HepG2 (cell line): ENCODE measurements at places on chromosomes 3 and 15. TPM values are rescaled to one million over a fixed set of nuclear protein-coding genes. Genes with fewer than 3 reads are reported as not detected.

The CRELD1 gene
- 61.9 and 75.9 TPM in 2 replicates for polyA plus RNA-seq

The RRP9 gene
- polyA plus RNA-seq, result 14.8 and 18.4 TPM in 2 replicates

The TRIM71 gene
- polyA plus RNA-seq, result 21.1 and 21.7 TPM in 2 replicates

The KNG1 gene
- polyA plus RNA-seq, result 6.5 and 8.1 TPM in 2 replicates

The ACKR4 gene
- polyA plus RNA-seq, result 0.07 and 0.16 TPM in 2 replicates

The IGF2BP2 gene
- polyA plus RNA-seq, result 6.5 and 9.5 TPM in 2 replicates

DNA sequence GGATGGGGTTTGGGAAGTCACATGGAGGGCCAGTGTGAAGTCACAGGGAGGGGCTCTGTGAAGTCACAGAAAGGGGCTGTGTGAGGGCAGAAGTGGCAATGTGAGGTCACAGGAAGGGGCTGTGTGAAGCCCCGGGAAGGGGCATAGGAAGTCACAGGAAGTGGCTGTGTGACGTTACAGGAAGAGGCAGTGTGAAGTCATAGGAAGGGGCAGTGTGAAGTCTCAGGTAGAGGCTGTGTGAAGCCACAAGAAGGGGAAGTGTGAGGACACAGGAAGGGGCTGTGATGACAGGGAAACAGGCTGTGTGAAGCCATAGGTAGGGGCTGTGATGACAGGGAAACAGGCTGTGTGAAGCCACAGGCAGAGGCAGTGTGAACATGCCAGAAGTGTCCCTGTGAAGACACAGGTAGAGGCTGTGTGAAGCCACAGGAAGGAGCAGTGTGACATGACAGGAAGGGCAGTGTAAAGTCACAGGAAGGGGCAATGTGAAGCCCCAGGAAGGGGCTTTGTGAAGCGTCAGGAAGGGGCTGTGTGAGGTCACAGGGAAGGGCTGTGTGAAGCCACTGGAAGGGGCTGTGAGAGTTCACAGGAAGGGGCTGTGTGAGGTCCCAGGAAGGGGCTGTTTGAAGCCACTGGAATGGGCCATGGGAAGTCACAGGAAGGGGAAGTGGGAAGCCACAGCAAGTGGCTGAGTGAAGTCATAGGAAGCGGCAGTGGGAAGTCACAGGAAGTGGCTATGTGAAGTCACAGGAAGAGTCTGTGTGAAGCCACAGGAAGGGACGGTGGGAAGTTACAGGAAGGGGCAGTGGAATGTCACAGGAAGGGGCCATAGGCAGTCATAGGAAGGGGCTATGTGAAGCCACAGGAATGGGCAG lies 37.1 kb downstream of the GASK1A start:
- H3K27ac ChIP-seq, result no peak overlapping the region
- H3K4me1 ChIP-seq, result no peaks in the 10 kb centered on the region
- peaks cover 5% of the 10 kb centered on the region; the same call in 1 of the 3 replicates for H3K27me3 ChIP-seq
- H3K36me3 ChIP-seq, result no peaks in the 10 kb centered on the region

DNA sequence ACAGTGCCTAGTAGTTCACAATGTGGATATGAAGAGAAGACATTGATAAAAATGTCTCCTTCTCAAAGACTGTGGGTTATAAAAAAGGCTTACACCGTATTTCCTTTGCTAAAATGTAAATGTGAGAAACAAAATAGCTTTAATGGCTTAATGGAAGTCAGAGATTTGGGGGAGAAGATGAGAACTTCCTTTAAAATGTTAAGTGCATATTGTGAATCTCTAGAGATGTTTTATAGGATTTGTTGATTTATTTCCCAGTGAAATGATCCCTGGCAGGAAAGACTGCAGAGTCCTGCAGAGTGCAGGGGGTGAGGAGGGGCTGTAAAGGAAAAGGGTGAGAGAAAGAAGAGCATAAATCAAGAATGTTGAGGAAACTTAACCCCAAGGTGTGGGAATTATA lies 305.1 kb downstream of the GAP43 start:
- H3K36me3 ChIP-seq, result no peaks in the 10 kb centered on the region
- no peak overlapping the region for H3K27ac ChIP-seq
- no peaks in the 10 kb centered on the region for H3K4me1 ChIP-seq
- no peaks in the 10 kb centered on the region; the same call in 1 of the 2 replicates for H3K27me3 ChIP-seq

DNA sequence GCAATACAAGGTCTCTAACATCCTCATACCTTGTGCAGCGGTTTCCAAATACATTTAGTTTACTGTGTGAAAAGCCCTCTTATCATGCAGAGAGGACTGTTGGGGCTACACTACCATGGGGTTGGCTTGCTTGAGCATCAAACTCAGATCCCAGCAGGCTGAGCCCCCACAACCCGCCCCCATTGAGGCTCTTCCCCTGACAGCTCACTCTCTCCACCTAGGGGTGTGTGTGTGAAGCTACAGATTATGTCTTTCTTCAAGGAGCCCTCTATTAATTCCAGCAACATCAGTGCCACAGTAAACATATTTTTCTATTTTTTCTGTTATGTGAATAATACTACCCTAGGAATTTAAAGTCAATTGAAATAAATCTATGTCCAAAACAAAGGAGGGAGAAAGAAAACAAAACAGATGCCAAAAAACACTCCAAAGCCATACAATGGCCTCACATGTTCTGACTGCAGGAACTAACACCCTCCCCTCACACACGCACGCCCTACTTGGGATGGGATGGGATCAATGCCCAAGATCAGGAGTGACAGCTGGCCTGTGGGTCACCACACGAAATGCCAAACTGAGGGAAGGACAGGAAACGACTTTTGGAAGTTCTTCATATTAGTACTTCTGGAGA lies 14.7 kb downstream of the TM4SF4 start:
- H3K27me3 ChIP-seq, result no peaks in the 10 kb centered on the region
- no peak for DNase-seq
- peaks cover 27% of the 10 kb centered on the region for H3K4me1 ChIP-seq
- H3K27ac ChIP-seq, result no peak overlapping the region
- H3K36me3 ChIP-seq, result no peaks in the 10 kb centered on the region

DNA sequence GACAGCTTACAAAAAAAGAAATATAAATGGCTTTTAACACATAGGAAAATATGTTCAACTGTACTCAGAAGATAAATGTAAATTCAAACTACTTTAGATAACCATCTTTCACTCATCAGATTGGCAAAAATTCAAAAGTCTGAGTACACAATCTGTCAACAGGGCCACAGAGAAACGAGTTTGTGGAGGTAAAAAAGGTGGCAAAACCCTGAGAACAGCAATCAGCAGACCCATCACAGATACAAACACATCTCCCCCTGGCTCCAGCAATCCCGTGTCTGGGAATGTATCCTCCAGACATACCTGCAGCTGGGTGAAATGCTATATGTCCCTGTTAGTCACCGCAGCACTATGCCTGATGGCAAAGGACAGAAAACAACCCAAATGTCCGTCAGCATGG lies 149.5 kb downstream of the OSBPL10 start:
- H3K36me3 ChIP-seq, result peaks cover 4% of the 10 kb centered on the region; the same call in 1 of the 2 replicates
- no peak for DNase-seq
- no peaks in the 10 kb centered on the region for H3K4me1 ChIP-seq

DNA sequence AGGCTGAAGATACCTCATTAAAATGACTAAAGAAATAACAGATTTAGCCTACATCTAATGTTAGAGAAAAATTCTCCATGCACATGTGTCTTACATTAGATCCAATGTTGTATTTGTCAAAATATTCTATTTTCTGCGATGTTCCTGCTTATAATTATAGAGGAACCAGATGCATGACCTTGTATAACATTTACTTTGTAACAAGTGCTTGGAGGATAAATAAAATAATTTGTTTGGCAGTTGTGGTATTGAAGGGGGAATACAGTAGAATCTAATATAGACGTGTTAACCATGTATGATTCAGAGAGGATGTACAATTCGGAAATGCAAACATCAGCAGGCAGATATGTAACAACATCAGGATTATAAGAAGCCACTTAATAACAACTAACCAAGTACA lies 922.2 kb downstream of the TUSC7 start:
- no peaks in the 10 kb centered on the region for H3K4me1 ChIP-seq
- DNase-seq, result no peak
- no peak overlapping the region for H3K4me3 ChIP-seq
- no peak overlapping the region for H3K27ac ChIP-seq

DNA sequence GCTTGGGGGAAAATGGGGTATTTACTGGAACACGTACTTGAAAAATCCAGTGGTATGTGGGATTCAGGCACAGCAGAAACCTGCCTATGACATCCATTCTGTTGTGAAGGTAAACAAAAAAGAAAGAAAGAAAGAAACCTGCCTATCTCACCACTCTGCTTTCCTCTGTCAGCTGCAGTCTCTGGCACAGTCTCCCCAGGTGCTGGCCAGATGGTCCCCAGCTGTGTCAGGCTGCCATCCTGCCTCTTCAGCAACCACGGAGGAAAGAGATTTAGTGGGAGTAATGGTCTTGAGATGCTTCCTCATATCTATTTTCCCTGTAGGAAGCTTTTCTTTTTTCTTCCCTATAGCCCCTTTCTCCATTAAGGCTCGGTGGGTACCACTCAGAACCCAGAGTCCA lies 2.5 kb upstream of the PXYLP1 start:
- no peak for DNase-seq
- no peaks in the 10 kb centered on the region for H3K36me3 ChIP-seq
- H3K27ac ChIP-seq, result no peak overlapping the region
- peaks cover 47% of the 10 kb centered on the region for H3K4me1 ChIP-seq
- peaks cover 11% of the 10 kb centered on the region; the same call in 1 of the 3 replicates for H3K27me3 ChIP-seq
- no peak overlapping the region for H3K4me3 ChIP-seq
